Right atrium auricular region (tissue), 2 donors: ENCODE measurements at places on chromosomes 12 and 14. TPM values are rescaled to one million over a fixed set of nuclear protein-coding genes. Genes with fewer than 3 reads are reported as not detected.

GRCh38 chr14:74407021-74407800 lies 18.8 kb downstream of the SYNDIG1L start:
- DNase-seq = no peak
- H3K27ac ChIP-seq = no peak overlapping the region
- H3K4me3 ChIP-seq = no peak overlapping the region
- no peaks in the 10 kb centered on the region for H3K36me3 ChIP-seq
- H3K27me3 ChIP-seq = no peaks in the 10 kb centered on the region

- peaks cover 28% of the 10 kb centered on the region for H3K4me1 ChIP-seq
- H3K27me3 ChIP-seq = no peaks in the 10 kb centered on the region
- DNase-seq = no peak
Observed at GRCh38 chr14:93330609-93331000, 2.2 kb downstream of the BTBD7 start.

GRCh38 chr14:58638231-58639197 lies 752 bp downstream of the DACT1 start:
- peak overlapping the region; percentile 95 for H3K27ac ChIP-seq
- peaks cover 18% of the 10 kb centered on the region for H3K36me3 ChIP-seq
- H3K27me3 ChIP-seq = no peaks in the 10 kb centered on the region
- peaks cover 42% of the 10 kb centered on the region for H3K4me1 ChIP-seq

DNA sequence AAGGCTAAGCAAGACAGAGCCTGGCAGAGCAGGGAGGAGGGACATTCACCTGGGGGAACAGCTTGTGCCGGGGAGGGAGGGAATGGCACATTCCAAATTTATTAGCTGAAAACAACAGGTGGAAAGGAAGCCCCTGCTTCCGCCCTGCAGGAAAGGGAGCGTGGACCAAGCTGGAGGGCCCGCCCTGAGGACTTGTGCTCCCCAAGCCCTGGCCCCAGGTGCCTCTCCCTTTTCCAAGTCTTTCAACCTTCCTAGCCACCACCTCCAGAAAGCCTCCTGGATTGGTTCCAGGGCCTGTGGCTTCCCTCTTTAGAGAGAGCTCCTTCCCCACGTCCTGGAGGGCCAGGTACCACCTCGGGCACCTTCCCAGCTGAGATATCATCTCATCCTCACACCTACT lies 2.7 kb downstream of the DEGS2 start:
- peaks cover 11% of the 10 kb centered on the region for H3K27me3 ChIP-seq
- H3K4me1 ChIP-seq = no peaks in the 10 kb centered on the region
- no peak overlapping the region for H3K4me3 ChIP-seq

DNA sequence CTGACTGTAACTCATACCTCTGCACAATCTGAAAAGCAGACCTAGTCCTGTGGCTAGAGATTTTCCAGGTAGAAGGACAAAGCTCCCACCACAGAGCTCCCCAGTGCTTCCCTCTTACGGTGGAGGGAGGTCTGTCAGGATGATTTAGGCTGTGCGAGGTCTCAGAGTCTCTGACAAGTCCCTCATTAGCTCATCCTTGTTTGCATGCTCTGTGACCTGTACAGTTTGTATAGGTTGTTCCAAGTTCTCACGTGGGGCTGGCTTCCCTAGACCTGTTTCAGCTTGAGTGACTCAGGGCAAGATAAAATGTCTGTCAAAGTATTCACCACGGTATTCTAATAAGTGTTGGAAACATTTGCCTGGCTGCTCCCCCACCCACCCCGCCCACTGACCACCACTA lies 34.8 kb downstream of the ASCL1 start:
- no peaks in the 10 kb centered on the region for H3K4me1 ChIP-seq
- no peaks in the 10 kb centered on the region for H3K27me3 ChIP-seq
- H3K27ac ChIP-seq = no peak overlapping the region
- no peak overlapping the region for H3K4me3 ChIP-seq
- no peaks in the 10 kb centered on the region for H3K36me3 ChIP-seq
- DNase-seq = no peak

- no peaks in the 10 kb centered on the region for H3K4me1 ChIP-seq
- H3K27ac ChIP-seq = no peak overlapping the region
- no peak overlapping the region for H3K4me3 ChIP-seq
- no peak for DNase-seq
Observed at GRCh38 chr14:75597149-75597548, 18.7 kb downstream of the FLVCR2 start.

- no peaks in the 10 kb centered on the region for H3K36me3 ChIP-seq
- H3K4me3 ChIP-seq = no peak overlapping the region
- no peaks in the 10 kb centered on the region for H3K27me3 ChIP-seq
- no peak for DNase-seq
- H3K4me1 ChIP-seq = peaks cover 54% of the 10 kb centered on the region
- no peak overlapping the region for H3K27ac ChIP-seq
Observed at GRCh38 chr12:52190860-52191729, 719 bp downstream of the KRT80 start.

- H3K4me1 ChIP-seq = no peaks in the 10 kb centered on the region
- H3K4me3 ChIP-seq = no peak overlapping the region
- no peak for DNase-seq
- peaks cover 8% of the 10 kb centered on the region for H3K36me3 ChIP-seq
- H3K27ac ChIP-seq = peak overlapping the region; percentile 55
Observed at GRCh38 chr12:2194571-2194970, 141.8 kb downstream of the CACNA1C start.

The KRT6C gene
- total RNA-seq = not detected

The CABP1 gene
- total RNA-seq = 2.0 TPM
